ENCODE measurements at places on chromosomes 1 and 21. TPM values are rescaled to one million over a fixed set of nuclear protein-coding genes. Genes with fewer than 3 reads are reported as not detected.

Gene SPRR1B
- not detected for total RNA-seq

- DNase-seq, result peak; percentile 50
Measured at GRCh38 chr1:26717017-26717491, 21.2 kb downstream of the ARID1A start.

Gene TACSTD2
- not detected for total RNA-seq

- peak; percentile 79 for DNase-seq
Measured at GRCh38 chr1:207362962-207363860, 41.7 kb downstream of the CD55 start.

GRCh38 chr1:27592232-27592930, 11.6 kb downstream of the AHDC1 start:
- no peak for DNase-seq

Gene RNU1-3
- 2,189 TPM for total RNA-seq

Data from activated CD4-positive, alpha-beta T cell treated with anti-CD3 and anti-CD28 coated beads, Interleukin-2, amount 10 ng/mL, durations not matched to agents 24 days and 14 days (primary cell).